Left ventricle myocardium superior (tissue), 1 donor: ENCODE measurements at places on chromosomes 6 and 20.
A peak's percentile ranks its signal among the peaks of the same experiment; 100 is the strongest.

DNA sequence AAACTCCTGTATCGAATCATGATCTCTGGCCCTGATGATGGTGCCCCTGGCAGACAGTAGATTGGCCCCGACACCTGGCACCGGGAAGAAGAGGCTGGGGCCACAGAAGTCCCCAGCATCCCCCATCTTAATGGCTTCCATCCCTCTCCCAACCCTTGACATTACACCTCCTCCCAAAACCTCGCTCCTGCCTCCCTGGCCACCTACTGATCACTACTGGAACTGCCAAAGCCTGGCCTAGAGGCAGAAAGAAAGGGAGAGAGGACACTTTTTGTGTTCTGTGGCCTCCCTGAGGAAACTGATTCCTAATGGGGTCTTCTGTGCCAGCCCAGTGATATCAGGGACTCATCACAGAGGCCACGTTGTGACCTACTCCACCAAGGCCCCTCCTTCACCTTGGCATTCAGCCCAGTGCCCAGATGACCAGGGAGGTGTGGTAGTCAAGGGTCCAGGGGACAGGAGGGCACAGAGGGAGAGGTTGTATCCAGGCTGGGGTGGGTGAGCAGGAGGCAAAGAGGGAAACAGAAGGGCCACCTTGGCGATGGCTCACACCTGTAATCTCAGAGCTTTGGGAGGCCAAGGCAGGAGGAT, 6.1 kb downstream of the C20orf173 start:
- DNase-seq = no peak

- DNase-seq = no peak
Observed at GRCh38 chr6:134621858-134622257, 303.9 kb upstream of the SGK1 start.

DNA sequence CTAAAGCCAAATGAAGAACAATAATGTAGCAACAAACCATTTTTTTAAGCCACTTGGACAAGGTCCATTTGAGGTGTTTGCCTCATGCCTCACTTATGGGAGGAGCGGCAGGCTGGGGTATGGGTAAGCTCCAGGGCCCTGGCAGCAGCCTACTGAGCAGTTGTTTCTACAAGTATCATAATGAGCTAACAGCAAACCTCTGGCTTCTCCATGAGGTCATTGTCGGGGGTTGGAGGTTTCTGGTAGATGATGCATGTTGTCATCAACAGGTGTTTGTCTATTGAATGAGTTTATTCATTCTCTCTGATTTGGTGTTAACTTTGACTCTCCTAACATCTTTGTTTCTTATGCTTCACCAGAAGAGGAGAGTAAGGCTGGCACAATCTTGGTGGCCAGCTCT, 150.7 kb downstream of the TBC1D7 start:
- DNase-seq = no peak

- no peak for DNase-seq
Observed at GRCh38 chr6:127634178-127634577, 57.2 kb downstream of the C6orf58 start.

GRCh38 chr20:23156170-23156841, 70.2 kb upstream of the CD93 start:
- no peak for DNase-seq

DNA sequence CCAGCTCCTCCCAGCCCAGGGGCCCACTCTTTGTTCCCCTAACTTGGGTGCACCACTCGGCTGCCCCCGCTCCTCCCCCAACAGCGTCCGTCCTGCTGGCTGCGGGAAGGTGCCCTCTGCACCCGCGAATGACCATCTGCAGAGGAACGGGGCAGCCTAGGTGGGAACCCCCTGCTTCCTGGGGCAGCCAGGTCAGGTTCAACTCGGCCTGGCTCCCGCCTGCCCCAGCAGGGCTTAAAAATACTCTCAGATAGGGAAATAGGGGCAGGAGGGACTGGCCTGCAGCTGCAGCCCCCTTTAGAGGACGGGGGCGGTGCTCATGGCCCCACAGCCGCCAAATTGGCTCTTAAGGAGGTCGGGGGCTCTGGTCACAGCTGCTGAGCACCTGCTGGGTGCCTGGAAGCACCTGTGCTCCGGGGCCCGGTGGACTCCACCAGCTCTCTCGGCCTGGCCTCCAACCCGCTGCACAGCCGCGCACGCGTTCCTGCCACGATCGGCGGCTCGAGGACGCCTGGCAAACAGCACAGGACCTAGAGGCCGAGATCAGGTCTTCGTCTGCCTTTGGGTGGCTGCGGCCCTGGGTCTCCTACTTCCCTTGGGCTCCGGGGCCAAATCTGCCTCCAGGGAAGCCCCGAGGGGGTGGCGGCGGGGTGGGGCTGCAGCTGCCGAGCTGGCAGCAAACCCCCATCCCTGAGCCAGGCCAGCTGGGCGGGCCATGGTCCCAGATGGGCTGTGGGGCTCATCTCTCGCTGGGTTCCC, 700 bp upstream of the LAMA5 start:
- peak; percentile 71 for DNase-seq

GRCh38 chr6:6734479-6735465, 146.3 kb downstream of the LY86 start:
- no peak for DNase-seq

DNA sequence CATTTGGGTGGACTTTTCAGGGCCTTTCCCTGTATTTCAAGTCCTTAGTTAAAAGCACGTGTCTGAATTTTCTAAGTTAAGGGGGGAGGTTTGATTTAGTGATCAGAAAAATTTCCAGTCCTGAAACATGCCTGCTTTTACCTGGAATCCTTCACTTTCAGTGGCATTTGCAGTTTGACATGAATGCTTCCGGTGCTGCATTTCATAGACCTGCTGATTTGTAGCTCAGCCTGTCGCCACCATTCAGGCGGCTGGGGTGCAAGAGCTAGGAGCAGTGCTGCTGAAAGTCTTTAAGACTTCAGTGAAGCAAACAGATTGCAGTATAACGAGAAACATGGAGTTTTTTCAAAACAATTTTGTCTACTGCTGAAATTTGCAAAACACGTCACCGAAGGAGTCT, 14.0 kb downstream of the RPS6KA2 start:
- no peak for DNase-seq

DNA sequence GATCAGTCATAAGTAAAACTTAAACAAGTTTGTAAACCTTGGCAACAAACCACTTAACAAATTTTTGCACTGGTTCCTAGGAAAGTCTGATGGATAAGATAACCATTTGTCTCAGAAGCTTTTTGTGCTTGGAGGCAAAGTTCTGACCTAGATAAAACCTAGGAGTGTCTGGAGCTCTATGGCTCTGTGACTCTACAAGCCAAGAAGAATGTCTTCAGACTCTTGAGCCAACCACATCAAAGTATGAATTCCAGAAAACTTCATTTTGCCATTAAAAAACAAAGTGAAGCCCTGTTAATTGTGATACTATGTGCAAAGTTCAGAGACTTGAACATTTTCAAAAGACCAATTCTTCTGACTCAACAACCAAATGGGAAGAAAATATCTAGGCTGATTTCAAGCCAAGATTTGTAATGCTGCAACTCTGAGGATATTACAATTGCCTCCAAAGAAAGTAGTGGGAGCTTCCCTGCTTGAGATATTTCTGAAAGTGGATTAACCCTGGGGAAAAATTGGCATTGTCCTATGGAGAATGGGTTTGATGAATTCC, 158.1 kb upstream of the FOXQ1 start:
- DNase-seq = no peak

GRCh38 chr6:13604546-13605416, 10.4 kb upstream of the NOL7 start:
- DNase-seq = no peak

- no peak for DNase-seq
Observed at GRCh38 chr6:106609699-106610098, 19.6 kb downstream of the RTN4IP1 start.

GRCh38 chr6:139257821-139258398, 33.9 kb downstream of the TXLNB start:
- DNase-seq = no peak

DNA sequence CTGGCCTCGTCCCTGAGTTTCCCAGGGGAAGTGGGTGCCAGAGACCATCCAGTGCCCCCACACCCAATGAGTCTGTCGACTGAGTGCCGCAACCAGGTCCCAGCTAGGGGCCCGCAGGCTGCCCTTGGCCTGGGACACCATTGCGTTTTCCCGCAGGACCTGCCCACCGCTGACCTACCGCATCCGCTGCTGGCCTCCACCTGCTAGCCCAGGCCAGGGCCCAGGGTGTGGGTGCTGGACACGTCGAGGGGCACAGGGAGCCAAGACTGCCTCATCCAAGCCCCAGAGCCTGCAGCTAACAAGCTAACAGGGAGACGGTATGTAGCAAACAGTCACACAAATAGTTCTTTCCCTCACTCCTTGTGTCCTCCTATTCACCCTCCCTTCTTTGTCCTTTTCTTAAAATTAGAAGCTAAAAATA, 97.7 kb downstream of the TMEM242 start:
- peak; percentile 55 for DNase-seq

- no peak for DNase-seq
Observed at GRCh38 chr6:55023230-55023629, 151.1 kb upstream of the HCRTR2 start.

GRCh38 chr6:104606361-104606760, 253.4 kb downstream of the HACE1 start:
- no peak for DNase-seq

- no peak for DNase-seq
Observed at GRCh38 chr6:86848986-86849385, 88.3 kb upstream of the HTR1E start.

DNA sequence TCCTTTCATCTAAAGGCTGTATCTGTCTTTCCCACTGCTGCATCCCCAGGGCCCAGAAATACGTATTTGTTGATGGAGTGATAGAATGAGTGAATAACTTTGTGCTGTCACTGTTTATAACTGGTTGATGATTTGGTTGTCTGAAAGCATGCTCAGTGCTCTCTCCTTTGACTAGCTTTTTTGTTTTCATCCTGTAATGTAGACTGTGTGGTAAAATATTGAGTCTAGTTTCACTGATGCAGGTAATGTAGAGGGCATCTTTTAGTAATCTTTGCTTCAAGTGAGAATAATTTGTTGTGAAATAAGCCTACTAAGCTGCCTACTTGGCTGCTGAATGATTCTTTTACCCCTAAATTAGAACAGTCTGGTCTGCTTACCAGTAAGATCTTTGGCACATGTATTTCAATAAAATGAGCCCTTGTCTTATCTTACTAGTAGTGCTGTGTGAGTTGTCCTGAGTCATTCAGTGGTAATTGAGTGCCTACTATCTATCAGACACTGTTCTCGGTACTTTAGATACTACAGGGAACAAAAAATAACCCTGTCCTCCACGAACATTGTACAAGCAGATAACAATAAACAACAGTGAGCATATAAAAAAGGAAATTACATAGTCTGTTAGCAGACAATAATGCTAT, 39.9 kb downstream of the MAPK14 start:
- no peak for DNase-seq

DNA sequence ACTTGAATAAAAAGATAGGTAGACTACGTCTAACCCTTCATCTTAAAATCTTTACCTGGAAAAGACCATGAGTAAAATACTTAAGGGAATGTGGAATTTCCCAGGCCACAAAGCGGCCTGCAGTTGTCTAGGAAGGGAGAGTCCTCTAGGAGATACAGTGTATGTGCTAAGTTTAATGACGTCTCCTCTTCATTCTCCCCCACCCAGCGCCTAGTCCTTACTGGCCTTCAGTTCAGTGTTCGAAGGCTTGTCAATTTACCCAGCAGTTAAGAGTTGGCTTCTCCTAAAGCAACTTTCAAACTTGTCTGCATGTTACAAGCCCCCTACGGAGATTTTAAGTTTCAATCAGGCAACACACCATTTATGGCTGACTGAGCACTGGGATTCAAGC, 35.2 kb downstream of the HFE start:
- DNase-seq = no peak

GRCh38 chr6:142412241-142412640, 110.4 kb downstream of the ADGRG6 start:
- no peak for DNase-seq

DNA sequence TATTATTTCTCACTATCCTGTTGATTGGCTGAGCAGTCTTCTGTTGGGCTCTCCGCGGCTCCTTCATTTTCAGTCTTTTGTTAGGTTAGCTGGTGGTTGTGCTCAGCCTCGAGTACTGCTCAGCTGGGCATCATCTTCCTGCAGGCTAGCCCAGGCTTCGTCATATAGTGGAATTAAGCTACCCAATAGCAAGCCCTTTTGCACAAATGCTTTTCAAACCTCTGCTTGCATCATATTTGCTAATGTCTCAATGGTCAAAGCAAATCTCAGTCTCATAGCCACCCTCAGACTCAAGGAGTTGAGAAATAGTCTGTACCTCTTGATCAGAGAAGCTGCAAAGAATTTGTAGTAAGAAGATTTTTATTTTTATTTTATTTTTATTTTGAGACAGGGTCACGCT, 23.7 kb downstream of the STX11 start:
- DNase-seq = no peak

DNA sequence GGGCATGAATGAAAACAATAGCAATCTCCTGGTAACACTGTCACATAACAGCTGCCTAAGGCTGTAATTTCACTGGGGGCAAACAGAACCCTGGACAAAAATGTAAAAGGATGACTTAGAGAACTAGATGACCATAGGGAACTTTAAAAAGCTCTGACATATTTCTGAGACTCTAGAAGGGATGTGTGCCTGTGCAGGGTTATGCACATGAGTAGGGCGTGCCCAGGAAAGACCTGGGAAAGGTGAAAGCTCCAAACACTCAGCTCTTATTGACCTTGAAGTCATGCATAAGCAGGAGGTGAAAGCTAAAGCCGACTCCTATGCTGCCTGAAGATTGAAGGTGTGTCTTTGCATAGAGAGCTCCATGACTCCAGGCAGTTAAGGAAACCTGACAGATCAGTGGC, 118.4 kb upstream of the BTBD3 start:
- no peak for DNase-seq

DNA sequence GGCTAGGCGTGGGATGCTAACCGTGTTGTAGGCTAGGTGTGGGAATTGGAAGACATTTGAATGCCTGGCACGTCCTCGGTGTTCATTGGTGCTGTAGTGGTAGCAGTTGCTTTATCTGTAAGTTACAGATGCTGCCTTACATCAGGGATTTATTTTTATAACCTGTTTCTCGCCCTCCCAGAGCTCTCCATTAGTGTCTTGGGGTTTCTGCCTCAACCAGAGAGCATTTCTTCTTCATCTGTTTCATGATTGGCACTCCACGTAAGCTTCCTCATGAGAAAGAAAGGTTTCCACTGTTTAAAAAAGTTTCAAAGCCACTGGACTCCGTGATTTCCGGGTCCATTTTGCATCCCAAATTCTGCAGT, 9.0 kb downstream of the IGF2R start:
- no peak for DNase-seq

GRCh38 chr6:120652506-120652905, 681.8 kb downstream of the TBC1D32 start:
- no peak for DNase-seq

- DNase-seq = no peak
Observed at GRCh38 chr6:7190791-7191190, 83.0 kb downstream of the RREB1 start.

DNA sequence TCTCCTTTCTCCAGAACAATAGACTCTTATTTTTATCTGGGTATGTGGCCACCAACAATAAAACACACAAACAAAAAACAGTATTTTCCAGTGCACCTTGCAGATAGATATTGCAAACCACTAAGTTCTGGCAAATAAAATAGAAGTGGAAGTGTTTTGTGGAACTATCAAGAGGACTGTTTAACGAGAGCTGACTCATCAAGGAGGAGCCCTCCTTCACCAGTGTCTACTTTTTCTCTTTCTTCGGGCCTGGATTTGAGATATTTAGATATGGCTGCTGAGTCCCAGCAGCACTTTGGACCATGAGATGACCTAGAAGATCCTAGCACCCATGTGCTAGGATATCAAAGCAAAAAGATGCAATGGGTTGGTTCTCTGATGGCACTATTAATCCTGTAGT, 154.7 kb downstream of the AIG1 start:
- no peak for DNase-seq

GRCh38 chr6:32709625-32710024, 31.6 kb upstream of the HLA-DQA2 start:
- DNase-seq = no peak
